ENCODE measurements at places on chromosomes 5 and 9.

- DNase-seq = no peak
These were observed 87.7 kb upstream of the PTPN3 start for GRCh38 chr9:109585796-109586195.

GRCh38 chr9:119739476-119739875 is 370.2 kb upstream of the BRINP1 start:
- DNase-seq = no peak

- peak; percentile 5 for DNase-seq
These were observed 47.9 kb downstream of the COL5A1 start for GRCh38 chr9:134689321-134690181.

DNA sequence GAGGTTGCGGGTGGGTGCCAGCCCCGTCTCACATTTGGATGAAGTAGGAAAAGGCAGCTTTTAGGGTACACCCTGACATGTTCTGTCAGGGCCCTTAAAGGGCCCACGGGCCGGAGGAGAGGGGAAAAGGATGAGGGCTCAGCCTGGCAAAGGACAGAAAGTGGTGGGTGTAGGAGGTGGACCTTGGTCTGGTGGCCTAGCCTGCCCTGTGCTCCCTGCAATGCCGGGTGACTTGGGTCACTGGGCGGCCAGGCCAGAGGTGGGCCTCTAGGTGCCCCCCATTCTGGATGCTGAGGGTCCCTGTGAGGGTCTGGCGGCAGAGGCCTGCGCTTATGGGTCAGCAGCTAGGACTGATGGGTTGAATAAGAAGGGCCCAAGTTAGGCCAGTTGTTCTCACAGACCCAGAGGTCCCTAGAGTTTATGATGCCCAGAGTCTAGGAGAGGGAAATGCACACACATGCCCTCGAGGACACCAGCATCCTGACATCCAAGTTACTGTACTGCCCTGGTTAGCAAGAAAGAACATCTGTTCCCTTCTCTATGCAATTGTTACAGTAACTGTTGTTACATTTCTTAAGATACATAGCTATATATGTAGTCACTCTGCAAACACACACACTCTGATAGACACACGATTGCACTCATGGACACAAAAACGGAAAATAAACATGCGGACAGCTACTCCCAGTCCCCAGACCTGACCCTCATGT is 12.5 kb downstream of the TRIM7 start:
- no peak for DNase-seq

- no peak for DNase-seq
These were observed 584.0 kb downstream of the CHSY3 start for GRCh38 chr5:130488252-130488651.

- no peak for DNase-seq
These were observed 187.2 kb downstream of the GNA14 start for GRCh38 chr9:77460938-77461337.
